Vagina (tissue), 2 donors: ENCODE measurements at places on chromosomes 12 and 14. TPM values are rescaled to one million over a fixed set of nuclear protein-coding genes. Genes with fewer than 3 reads are reported as not detected.

DNA sequence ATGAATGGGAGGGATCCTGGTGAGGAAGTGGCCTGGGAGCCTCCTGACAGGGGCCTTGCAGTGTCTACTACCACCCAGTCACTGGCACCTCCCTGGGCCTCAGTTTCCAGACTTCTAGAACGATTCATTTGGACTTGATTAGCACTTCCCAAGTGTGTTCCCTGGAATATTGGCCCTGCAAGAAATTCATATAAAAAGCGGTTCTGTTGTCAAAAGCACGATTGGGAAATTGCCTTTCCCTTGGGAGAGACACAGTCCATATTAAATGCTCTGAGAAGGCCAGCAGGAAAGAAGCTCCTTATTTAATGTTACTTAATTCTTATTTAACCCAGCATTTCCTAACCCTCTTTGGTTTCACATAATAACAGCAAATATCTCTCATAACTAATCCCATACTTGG lies 61.9 kb downstream of the DRAM1 start:
- no peak for DNase-seq

DNA sequence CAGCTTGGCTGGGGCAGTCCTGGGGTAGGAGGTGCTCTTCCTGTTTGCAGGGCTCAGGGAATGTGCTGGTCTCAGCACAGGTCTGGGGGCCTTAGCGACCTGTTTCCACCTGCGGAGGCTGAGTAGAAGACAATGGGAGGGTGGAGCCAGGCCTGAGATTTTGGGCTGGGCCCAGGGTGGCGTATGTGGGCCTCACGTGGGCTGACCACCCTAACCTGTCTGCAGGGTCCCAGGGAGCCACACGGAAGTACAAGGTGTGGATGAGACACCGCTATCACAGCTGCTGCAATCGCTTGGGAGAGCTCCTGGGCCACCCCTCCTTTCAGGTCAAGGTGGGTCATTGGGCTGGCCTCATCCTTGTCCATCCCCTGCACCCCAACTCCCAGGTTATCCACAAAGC lies 1.1 kb downstream of the NOC4L start:
- no peak for DNase-seq

DNA sequence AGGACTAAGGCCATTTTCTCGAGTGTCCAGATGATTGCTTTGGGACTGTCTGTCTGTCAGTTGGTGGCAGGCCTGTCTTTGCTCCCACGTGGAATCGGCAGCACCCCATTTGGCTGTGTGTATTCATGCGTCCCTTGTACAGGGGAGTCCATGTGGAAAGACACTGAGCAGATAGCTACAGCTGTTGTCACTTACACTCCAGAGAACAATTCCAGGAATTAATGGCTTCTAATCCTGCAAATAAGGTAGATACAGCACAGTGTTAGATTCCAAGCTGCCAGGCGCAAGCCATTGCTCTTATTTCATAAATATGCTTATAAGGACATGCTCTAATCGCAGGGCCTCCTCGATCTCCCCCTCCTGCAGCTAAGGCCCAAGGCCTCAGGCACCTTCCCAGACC lies 208.8 kb downstream of the VRK1 start:
- no peak for DNase-seq

DNA sequence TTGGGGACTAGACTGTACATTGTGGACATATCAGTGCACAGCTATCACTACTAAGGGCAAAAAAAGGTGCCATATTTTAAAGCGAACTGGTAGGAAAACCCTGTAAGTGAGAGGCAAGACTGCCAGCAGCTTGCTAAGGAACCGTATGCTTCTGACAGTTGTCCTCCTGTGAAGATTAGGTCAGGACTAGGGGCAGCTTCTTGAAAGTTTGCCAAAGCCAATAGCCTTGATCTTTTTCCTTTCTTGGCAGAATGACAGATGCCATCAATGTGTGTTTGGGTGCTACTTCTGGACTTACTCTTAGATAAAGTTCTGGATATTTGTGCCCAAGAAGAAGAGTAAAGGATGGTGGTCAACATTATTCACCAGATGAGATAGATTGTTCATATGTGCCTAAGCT lies 7.4 kb downstream of the DAAM1 start:
- DNase-seq = no peak

DNA sequence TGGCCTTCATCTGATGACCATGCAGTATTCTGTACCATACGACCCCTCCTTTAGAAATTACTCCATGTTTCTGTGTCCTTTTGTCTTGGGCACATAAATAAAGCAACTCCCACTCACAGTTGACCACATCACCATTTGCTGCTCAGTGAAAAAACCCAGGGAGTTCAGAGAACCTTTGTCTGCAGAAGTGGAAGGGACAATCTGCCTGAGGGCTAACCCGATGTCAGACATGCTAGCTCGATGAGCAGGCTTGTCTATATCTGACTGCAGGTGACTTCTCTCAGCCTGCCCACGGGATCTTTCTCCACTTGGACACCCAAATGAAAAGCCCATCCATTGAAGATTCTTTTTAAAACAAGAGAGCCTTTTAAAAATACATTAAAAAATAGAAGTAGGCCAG lies 45.7 kb upstream of the GRIP1 start:
- DNase-seq = no peak

GRCh38 chr14:88868558-88869159 lies 44.2 kb downstream of the TTC8 start:
- DNase-seq = no peak

- no peak for DNase-seq
Observed at GRCh38 chr12:54172168-54172567, 16.6 kb downstream of the SMUG1 start.

GRCh38 chr14:77124345-77125280 lies 17.0 kb downstream of the ZDHHC22 start:
- DNase-seq = no peak

GRCh38 chr14:61720294-61720661 lies 25.0 kb downstream of the HIF1A start:
- DNase-seq = no peak

The RIMBP2 gene
- 0.25 TPM for total RNA-seq

The TAS2R19 gene
- 6.4 TPM for total RNA-seq
